ENCODE measurements at places on chromosomes 12 and 14. TPM values are rescaled to one million over a fixed set of nuclear protein-coding genes. Genes with fewer than 3 reads are reported as not detected.

DNA sequence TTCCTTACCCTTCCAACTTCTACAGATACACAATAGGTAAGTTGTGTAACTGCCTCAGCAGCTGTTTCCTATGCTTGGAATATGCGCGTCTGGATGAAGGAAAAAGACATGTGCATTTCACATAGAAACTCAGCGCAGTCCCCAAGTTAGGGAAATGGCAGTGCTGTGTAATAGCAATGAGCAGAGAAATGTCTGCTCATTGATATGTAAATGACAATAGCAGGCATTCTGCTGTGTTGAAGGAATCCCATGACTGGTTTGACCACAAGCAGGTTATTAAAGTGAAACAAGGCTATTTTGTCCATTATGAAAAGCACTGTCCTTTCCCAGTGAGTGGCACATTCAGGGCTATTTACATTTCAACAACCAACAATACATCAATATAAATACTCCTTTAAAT, 106.6 kb downstream of the BTG1 start:
- DNase-seq = no peak

- no peak for DNase-seq
Measured at GRCh38 chr14:92737206-92737605, 11.2 kb downstream of the LGMN start.

- no peak for DNase-seq
Measured at GRCh38 chr14:96351986-96352385, 11.2 kb downstream of the ATG2B start.

DNA sequence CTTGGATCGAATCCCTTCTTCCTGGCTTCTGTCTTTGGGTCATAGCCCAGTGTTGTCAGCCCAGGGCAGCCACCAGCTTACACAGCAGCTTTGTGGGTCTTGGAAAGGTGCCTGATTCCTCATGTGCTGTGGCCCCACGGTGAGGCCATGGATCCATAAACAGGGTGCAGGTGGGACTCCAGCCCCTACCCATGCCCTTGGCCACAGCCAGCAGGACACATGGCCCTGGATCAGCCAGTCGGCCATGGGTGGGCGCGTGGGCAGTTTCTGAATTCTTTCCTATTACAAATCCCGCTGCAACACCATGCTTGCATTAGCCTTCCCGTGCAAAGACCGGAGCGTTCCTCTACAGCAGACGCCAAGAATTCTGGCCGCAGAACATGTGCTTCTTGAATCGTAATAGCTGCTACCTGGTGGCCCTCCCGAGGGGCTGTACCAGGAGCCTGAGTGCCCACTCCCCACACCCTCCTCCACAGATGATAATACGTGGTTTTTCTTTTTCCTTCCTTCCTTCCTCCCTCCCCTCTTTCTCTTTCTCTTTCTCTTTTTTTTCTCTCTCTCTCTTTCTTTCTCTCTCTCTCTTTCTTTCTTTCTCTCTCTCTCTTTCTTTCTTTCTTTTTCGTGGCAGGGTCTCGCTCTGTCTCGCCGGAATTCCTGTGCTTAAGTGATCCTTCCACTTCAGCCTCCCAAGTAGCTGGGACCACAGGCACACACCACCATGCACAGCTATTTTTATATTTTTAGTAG, 2.9 kb upstream of the MMP17 start:
- DNase-seq = no peak

GRCh38 chr14:66645716-66646115, 137.8 kb downstream of the GPHN start:
- DNase-seq = no peak

DNA sequence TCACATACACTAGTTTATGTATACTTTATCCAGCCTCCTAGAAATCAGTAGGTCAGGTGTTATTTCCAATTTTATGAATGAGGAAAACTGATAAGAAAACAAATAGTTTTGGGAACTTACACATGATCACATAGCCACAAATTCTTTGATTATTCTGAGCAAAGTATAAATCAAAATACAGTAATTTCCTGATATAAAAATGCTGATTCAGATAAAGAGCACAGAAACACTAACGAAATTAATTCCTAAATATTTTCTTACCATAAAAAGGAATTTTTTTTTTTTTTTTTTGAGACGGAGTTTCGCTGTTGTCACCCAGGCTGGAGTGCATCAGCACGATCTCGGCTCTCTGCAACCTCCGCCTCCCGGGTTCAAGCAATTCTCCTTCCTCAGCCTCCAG, 275.4 kb downstream of the SOX5 start:
- no peak for DNase-seq

- no peak for DNase-seq
Measured at GRCh38 chr14:56147986-56148901, 30.0 kb downstream of the PELI2 start.

DNA sequence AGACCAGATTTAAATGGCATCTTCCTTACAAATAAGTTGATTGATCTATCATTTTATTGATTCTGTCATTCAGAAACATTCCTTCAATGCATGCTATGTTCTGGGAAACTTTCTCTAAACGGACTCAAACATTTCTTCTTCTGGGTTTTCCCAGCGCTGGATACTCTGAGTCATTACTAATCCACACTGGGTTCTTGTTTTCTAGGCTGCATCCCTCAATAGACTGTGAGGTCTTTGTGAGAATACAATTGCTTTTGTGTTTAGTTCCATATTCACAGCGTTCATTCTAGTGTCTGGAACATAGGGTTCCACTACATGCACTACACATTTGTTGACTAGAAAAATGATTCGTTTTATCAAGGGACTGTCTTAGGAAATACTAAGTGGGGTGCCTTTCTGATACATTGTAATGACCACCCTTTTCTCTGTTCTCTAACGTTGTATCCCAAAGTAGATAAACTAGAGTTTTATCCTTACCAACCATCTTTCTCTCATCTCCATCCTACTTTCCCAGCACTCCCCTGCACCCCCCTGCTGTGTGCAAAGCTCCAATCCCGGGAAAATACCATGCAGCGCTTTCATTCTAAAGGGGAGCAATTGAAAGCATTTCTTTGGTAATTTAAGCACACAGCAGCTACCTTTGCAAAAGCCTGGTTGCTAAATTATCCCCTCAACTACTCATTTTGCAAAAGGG, 878.7 kb downstream of the DIO2 start:
- DNase-seq = no peak

- DNase-seq = no peak
Measured at GRCh38 chr12:115096588-115097397, 412.8 kb upstream of the TBX3 start.

- no peak for DNase-seq
Measured at GRCh38 chr14:64958743-64959142, 13.4 kb downstream of the RAB15 start.

- DNase-seq = no peak
Measured at GRCh38 chr12:54417712-54418440, 1.2 kb downstream of the ITGA5 start.

DNA sequence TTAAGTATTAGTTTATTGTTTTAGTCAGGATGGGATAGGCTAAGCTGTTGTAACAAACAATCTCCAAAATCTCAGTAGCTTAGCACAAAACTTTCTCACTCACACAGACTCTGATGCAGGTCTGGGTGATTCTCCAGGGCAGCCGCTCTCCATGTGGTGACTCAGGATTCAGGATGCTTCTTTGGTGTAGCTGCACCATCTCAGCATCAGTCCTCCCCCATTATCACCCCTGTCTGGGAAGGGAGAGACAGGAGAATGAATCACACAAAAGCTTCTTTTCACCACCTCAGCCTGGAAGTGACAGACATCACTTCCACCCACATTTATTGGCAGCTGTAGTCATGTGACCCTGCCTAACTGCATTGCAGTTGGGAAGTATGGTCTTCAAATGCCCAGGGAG, 142.3 kb downstream of the DICER1 start:
- no peak for DNase-seq

GRCh38 chr12:65868133-65868705, 43.9 kb downstream of the HMGA2 start:
- DNase-seq = peak; percentile 48

YBX3 gene
- 104 TPM for total RNA-seq

SOAT2 gene
- not detected for total RNA-seq

PTPRQ gene
- 1.1 TPM for total RNA-seq

SLC6A15 gene
- total RNA-seq = 0.18 TPM

CLEC4A gene
- 0.16 TPM for total RNA-seq

PTPN6 gene
- not detected for total RNA-seq

EML5 gene
- 0.03 TPM for total RNA-seq

SLCO1B1 gene
- total RNA-seq = not detected

TBX5 gene
- total RNA-seq = not detected

AREL1 gene
- 23.2 TPM for total RNA-seq
